H54 (cell line): ENCODE measurements at places on chromosomes 12 and 14.

DNA sequence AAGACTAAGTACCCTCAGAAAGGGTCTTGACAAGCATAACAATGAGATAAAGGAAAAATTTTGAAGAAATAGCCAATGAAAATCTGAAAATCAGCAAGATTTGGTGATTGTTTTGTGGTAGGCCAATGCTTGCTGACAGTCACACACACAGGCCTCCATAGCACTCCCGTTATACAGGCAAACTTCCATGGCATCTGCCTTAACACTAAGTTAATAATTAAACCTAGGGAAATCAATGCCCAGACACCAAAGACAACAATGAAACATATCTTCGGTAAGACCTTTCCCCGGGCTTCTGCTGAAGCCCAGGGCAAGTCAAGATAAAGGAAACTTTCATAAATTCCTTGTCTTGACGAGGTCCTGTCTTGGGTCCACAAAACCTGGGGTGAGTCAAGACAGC lies 18.6 kb upstream of the RERGL start:
- DNase-seq, result no peak

DNA sequence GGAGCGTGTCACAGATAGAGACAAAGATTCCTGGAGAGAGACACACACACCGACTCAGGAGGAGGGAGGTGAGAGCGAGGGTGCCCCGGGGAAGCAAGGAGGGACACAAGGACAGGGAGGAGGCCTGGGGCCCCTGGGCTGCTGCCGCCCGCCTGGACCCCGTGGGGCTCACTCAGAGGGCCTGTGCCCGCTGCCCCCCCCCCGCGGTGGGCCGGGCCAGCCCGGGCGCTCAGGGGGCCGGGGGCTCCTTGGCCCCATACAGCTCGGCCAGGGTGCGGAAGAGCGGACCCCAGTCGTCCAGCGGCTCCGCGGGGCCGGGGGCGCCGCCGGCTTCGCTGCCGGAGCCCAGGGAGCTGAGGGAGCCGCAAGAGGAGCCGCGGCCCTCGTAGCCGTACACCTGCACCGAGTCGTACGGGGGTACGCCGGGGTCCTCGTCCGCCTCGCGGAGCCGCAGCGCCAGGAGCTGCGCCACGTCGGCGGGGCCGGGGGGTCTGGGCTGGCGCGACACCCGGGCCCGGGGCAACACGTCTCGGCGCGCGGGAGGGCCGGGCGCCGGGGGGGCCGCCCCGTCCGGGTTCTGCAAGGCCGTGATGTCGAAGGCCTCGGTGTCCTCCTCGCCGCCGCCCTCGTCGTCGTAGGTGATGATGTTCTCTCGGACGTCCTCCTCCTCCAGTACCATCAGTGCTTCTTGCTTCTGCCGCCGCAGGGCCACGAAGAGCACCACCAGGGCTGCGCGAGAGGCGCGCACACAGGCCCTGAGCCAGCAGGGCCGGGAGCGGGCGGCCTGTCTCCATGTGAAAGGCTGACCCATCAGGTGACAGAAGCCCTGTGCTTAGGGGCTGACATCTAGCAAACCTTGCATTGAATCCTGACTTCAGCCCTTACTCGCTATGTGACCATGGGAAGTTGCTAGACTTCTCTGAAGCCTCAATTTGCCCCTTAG lies 6.0 kb downstream of the PSMB11 start:
- no peak for DNase-seq

DNA sequence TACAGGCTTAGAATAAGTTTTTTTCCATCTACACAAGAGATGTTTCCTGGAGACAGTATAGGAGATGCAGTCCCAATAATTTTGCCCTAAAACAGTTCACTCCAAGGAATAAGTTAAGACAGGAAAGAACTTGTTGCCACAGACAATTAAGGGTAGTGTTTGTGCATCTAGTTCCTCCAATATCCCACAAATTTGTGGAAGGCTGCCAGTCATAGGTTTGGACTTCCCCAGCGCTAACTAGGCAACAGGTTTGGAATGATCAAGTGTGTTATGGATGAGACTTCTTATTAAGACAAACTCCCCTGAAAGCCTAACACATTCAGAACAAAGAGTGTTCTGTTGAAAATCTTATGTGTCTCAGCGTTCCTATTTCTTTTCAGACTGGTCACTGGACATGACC lies 611.0 kb downstream of the CCER1 start:
- DNase-seq, result no peak

DNA sequence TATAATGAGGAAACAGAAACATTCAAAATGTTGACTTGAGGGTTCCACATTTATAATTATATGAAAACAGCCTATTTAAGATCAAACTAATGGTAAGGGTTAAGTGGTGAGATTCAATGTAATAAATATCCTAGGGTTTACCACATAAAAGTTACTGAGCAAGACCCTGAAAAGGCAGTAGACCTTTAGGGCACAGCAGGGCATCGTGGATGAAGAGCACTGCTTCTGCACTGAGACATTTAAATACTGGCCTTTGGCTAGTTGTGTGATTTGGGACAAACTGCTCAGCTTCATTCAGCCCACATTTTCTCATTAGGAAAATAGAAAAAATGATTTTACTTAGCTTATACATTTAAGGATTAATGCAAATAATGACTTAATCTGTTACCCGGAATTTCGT lies 42.0 kb downstream of the CNTN1 start:
- DNase-seq, result no peak

GRCh38 chr12:96774496-96775256 lies 132.4 kb upstream of the NEDD1 start:
- DNase-seq, result peak; percentile 7

- no peak for DNase-seq
These were observed 26.1 kb upstream of the BHLHE41 start for GRCh38 chr12:26150736-26151450.

DNA sequence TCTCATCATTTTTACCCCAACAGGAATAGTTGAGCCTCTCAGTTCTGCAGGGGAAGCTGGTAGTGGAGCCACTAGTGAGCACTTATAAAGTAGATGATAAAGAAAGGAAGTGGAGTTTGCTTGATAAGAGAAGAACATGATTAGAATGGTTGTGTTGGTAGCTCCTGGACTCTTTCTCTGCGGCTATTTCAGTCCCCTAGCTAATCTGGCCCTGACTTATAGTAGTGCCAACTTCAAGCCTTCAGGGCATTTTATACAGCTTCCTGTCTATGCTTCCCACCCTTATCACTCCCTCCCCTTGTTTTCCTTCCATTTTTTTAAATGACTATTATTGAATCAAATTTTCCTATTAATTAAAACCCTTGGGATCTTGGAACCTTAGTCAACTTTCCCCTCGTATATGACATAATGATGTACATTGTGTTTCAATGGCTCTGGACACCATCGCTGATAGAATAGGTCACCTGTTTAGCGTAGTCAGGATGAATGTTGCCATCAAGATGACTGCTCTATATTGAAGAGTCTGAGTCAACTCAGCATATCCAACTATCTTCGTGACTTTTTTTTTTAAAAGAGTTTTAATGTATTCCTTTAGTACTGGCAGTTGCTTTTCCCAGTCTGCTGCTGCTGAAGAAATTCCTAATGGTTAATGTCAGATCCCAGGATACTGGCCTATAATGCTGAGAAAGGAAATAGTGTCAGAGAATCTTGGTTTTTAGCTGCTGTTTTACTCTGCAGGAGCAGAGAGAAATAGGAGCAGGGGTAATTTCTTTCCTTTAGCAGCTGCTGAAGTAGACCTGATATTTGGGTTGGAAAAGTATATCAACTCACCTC lies 16.2 kb upstream of the PCNX1 start:
- no peak for DNase-seq

GRCh38 chr12:132827763-132828703 lies 636 bp downstream of the GOLGA3 start:
- peak; percentile 48 for DNase-seq

DNA sequence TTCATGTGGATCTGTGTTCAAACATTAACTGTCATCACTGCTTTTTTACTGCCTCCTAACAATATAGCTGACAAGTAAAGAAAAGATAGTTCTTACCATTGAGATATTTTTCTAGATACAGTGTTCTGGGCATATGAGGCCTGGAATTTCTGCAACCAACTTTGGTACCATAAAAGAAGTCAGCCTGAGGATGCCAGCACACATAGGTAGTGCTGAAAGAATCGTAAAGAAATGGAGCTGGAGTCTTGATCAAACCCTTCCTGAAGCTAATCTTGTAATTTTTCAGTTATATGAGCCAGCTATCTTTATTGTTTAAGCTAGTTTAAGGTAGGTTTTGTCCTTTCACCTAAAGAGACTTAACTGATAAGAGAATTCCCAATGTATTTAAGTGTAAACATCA lies 11.3 kb downstream of the ERG28 start:
- no peak for DNase-seq

- no peak for DNase-seq
These were observed 20.1 kb downstream of the CPM start for GRCh38 chr12:68912916-68913315.
